8988T (cell line): ENCODE measurements at places on chromosomes 13 and 19.

- DNase-seq = no peak
Measured at GRCh38 chr13:76634431-76635191, 251.6 kb downstream of the KCTD12 start.

DNA sequence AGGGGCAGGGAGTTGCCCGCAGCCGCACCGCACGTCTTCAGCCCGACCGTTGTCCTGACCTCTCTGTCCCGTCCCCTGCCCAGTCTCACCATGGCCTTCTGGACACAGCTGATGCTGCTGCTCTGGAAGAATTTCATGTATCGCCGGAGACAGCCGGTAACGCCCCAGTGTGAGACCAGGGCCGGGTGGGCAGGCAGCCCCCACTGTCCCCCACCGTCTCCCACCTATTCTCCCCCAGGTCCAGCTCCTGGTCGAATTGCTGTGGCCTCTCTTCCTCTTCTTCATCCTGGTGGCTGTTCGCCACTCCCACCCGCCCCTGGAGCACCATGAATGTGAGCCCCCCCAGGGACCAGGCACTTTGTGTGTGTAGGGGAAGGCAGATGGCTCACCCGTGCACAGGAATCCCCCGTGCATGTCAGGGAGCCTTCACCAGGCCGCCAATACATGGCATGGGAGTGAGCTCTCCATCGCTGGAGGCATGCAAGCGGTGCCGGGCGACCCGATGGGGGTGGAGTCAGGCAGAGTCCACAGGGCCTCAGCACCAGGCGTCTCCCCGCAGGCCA, 1.4 kb downstream of the ABCA7 start:
- no peak for DNase-seq

GRCh38 chr13:36163809-36164308, 32.7 kb upstream of the DCLK1 start:
- no peak for DNase-seq

DNA sequence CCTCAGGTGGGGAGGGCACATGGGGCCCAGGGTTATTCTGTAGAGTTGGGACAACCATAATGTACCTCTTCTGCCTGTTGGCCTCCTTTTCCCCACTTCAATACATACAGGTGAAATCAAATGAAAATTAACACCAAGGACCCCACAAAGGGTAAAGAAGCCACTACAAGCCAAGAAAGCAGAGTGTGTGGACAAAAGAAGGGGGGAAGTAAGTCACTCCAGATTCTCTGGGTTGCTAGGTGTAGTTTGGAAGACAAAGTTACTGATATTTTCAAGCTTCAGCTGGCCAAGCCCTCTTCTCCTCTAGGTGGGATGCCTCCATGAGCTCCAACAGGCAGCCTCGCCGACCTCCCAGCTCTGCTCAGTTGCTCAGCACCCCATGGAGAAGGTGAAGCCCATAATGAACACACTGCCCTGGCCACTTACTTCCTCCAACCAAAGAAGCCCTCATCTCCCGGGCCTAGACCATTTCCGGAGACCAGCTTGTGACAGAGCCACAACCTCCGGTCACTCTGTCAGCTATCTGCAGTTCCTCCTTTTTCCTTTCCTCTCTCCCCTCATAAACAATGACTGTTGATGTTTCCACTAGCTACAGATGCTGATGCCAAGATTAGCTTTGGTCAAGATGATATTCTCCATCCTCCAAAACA, 66.8 kb upstream of the MED4 start:
- DNase-seq = no peak

DNA sequence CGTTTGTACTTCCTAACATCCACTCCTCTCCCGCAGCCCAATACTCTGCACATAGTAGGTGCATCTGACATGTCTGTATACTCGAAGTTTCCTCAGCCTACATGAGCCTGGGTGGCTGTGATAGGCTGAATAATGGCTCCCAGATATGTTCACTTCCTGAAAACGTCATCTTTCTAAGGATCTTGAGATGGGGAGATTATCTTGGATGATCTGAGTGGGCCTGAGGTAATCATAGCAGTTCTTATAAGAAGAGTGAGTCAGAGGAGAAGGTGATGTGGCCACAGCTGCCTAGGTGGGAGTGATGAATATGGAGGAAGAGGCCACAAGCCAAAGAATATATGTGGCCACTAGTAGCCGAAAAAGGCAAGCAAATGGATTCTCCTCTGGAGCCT, 84.2 kb downstream of the AKAP11 start:
- DNase-seq = no peak
